ENCODE measurements at places on chromosomes 6 and 20. TPM values are rescaled to one million over a fixed set of nuclear protein-coding genes. Genes with fewer than 3 reads are reported as not detected.

DNA sequence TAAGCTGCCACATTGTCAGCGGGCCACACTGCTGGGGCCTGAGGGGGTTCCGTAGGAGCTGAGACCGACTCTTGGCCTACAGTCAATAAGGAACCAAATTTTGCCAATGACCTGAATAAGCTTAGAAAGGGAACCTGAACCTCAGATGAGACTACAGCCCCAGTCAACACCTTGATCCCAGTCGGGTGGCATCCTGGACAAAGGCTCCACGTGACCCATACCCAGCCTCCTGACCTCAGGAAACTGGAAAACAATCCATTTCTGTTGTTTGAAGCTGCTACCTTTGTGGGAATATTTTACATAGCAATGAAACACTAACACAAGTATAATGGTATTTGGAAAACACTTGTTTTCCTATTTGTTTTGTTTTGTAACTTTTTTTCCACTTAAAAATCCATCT is 179.9 kb upstream of the RALGAPA2 start:
- no peak for DNase-seq

GRCh38 chr6:24710519-24711303 is 8.2 kb downstream of the C6orf62 start:
- DNase-seq, result no peak

DNA sequence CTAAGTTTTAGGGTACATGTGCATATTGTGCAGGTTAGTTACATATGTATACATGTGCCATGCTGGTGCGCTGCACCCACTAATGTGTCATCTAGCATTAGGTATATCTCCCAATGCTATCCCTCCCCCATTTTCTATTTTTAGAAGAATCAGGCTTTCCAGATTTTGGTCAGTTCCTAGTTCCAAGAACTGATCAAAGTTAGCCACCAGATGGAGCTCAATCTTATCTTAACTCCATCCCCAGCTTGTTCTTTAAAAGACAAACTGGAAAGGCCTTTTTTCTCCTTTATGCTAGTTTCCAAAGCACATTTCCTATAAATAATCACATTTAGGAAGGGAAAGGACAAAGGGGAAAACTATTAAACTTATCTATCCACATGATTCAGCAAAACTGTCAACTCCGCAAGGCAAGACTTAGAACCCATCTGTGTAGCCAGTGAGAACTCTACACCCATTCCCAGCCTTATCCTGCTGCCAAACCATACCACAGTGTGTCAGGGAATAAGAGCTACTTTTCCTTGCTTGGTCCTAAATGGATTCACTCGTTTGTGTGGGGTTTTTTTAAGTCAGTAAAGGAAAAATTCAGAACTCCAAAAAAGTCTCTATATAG is 22.8 kb upstream of the KHDC1 start:
- no peak for DNase-seq

DNA sequence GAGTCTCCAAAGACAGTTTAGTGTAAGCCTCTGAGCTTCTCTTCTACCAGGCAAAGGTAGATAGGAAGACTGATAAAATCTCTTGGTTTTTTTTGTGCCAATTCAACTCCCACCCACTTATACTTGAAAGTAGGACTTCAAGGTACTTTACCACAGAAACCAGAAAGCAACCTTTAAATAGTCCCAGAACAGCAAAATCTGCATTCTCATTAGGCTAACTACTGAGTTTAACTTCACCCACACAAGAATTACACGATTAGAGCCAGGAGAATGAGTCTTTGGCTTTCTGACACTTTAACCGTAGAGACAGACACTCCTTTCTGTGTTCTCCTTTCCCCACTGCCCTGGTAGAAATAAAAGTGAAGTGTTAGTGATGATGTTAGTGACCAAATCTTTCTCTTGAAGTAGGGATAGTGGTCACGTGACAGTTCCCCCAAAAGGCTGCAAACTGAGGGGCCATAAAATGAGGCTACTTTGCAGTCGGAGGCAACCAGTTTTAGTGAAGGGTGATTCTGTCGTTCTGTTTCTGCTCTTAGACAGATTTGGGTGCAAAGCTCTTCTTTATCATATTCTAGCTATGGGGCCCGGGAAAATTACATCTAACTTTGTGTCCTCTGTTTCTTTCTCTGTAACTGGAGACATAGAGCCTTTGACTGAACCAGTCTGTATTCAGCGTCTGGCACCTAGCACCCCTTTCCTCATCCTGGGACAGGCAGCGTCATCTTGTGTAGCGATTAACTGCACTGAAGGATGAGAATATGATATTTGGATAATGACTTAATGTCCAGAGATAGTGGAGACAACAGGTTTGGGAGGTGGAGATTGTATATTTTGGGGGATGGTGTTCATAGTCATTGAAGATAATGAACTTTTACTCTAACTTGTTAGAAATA is 206.4 kb upstream of the CITED2 start:
- DNase-seq, result no peak

GRCh38 chr20:35991142-35991771 is 22.9 kb downstream of the CNBD2 start:
- DNase-seq, result no peak

DNA sequence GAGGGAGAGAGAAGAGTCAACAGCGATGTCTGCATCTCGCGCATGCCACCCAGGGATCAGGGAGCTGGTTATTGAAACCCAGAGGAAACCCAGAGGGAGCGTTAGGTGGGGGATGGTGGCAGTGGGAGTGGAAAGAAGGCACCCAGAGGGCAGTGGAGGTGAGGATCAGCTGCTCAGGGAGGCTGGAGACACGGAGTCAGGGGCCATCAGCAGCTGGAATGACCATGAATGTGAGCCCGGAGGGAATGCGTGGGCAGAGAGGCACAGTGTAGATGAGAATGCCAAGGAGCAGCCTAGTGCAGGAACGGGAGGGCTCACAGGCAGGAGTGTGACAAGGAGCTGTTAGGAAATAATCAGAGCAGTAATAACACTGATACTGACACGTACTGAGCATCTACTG is 36.2 kb downstream of the RSPO4 start:
- no peak for DNase-seq

- no peak for DNase-seq
Measured at GRCh38 chr6:116287689-116288282, 8.1 kb upstream of the TSPYL1 start.

The GPX5 gene
- not detected for total RNA-seq

The ADGRF5 gene
- total RNA-seq, result not detected

The TRIM10 gene
- total RNA-seq, result 0.09 TPM

Measured in activated T-helper 2 cell treated with anti-CD3 and anti-CD28 coated beads, Interferon-gamma antibody, Interleukin-2, Interleukin-4, amounts not matched to agents 10 μg/mL and 5 μg/mL and 100 μg/mL, durations not matched to agents 14 hours and 24 hours and 36 hours (primary cell).